T1000 (cell line): ENCODE measurements at places on chromosomes 12 and 14.

DNA sequence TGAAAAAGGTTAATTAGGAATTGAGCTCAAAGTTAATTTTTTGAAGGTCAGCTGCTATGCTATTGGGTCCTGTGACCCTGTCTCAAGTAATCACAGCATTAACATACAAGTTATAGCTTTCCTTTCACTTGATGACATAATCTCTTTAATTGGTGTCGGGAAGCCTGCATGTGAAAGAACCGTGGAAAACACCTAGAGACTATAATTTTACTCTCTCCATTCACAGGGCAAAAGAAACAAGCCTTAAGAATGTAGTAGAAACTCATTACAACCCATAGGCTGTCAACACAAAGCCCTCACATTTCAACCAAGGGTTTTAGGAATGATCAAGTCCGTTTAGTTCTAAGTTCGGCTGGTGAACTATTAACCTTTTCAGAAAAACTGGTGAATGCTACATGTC, 104.4 kb downstream of the PPM1A start:
- no peak for DNase-seq

DNA sequence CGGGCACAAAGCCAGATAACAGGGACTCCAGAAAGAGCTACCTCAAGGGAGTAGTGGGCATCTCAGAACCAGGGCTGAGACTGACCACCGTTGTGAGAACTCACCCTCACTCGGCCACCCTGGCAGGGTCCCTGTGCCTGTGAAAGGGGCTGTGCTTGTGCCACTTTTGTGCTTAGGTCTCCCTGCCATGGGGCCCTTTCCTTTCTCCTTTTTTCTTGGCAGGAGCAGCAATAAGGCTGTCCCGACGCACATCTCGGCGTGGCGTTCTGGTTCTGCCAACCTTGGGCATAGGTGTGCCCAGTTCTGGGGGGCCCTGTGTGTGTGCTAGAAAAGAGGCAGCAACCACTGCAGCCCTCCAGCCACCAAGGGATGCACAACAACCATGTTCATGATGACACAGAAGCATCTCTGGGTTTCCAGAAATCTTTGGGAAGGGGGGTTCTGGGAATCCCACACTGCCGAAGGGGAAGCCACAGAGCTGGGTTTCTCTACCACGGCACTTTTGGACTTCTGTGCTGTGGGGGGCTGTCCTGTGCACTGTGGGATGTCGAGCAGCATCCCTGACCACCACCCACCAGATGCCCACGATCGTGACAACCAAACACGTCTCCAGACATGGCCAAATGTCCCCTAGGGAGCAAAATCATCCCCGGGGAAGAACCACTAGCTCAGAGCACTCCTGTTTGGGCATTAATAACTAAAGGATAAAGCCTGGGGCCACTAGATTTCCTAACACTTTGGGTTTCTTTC, 13.1 kb upstream of the TMEM119 start:
- DNase-seq: no peak

DNA sequence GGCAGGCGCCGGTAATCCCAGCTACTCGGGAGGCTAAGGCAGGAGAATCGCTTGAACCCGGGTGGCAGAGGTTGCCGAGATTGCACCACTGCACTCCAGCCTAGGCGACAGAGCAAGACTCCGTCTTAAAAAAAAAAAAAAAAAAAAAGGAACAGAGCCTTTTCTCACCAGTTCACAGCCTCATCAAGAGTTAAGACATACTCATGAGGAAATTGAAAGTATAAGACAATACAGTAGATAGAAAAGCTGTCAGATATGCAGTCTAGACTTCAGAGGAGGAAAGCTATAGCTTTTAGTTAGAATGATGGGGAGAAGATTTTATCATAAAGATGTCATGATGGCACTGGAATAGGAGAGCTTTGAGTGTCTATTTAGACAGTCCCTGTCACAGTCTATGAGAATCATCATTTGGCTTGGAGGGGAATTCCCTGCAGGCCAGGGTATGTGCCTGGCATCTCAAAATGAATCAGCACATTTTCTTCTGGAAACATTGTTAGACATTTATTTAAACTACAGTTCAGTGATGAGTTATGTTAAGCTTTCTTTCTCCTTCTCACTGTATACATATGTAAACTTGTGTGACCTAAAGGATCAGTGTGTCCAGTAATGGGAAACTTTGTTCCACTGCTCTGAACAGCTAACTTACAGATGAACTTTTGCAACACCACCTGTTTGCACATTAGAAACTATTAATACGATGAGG, 2.9 kb upstream of the RAB35 start:
- DNase-seq: no peak

DNA sequence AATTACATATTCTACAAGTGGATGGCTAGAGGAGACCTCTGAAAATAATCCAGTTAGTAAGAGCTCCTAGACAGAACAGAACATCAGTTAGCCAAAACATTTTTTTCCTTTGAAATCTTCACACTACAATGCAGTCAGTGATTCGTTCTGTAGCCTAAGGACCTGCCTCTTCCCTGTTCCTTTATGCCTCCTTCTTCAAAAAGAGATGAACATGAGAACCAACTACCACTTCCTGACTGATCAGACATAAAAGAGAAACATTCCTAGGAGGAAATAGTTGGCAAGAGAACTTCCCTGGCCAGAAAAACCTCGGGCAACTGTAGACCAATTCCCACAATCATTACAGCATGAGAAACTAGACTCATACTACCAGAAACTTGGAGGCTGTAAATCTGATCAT, 29.4 kb downstream of the ITPR2 start:
- no peak for DNase-seq

DNA sequence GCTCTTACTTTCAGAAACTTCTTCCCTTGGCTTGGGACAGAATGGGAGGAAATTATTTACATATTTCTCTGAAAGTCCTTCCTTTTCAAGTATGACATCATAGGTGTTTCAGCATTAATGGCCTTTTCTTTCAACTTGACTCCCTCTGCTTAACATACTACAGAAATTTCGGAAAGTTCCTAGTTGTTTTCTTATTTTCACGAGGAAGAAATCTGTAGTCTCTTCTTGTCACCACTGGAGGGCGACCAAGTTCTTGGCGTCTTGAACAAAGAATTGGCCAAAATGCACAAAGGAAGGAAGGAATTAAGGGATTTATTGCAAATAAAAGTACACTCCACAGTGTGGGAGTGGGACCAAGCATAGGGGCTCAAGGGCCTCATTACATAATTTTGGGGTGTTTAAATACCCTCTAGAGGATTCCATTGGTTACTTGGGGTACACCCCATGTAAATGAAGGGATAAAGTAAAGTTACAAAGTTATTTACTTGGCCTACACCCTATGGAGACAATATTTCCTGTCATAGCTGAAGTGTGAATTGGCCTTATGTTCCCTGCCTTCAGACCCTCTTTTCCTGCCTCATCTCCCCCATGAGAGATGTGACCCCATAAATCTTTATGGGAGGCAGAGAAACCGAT, 70.4 kb downstream of the RPL10L start:
- no peak for DNase-seq

- no peak for DNase-seq
Measured at GRCh38 chr14:100776681-100777365, 49.1 kb upstream of the MEG3 start.

- no peak for DNase-seq
Measured at GRCh38 chr14:102203382-102203781, 63.7 kb downstream of the WDR20 start.

- DNase-seq: no peak
Measured at GRCh38 chr14:55819610-55820304, 239.8 kb downstream of the KTN1 start.

DNA sequence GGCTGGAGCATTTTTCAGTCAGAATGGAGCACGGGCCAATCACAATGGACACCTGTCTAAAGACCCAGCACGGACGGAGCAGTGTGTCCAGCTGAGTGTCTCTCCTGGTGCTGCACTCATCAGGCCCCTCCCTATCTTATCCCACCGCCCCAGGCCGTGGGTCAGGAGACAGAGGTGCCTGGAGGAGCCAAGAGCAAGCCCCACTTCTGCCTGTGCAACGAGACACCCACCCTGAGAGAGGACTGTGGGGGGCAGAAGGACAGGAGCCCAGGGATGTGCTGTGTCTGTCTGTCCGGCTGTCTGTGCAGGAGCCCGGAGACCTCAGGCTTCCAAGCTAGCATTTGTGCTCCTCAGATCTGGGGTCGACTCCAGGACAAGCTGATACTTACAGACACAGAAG, 69.6 kb upstream of the SFSWAP start:
- DNase-seq: no peak

GRCh38 chr14:81309511-81309910, 88.8 kb upstream of the GTF2A1 start:
- no peak for DNase-seq

GRCh38 chr12:112611908-112612307, 179.6 kb upstream of the RPH3A start:
- no peak for DNase-seq

DNA sequence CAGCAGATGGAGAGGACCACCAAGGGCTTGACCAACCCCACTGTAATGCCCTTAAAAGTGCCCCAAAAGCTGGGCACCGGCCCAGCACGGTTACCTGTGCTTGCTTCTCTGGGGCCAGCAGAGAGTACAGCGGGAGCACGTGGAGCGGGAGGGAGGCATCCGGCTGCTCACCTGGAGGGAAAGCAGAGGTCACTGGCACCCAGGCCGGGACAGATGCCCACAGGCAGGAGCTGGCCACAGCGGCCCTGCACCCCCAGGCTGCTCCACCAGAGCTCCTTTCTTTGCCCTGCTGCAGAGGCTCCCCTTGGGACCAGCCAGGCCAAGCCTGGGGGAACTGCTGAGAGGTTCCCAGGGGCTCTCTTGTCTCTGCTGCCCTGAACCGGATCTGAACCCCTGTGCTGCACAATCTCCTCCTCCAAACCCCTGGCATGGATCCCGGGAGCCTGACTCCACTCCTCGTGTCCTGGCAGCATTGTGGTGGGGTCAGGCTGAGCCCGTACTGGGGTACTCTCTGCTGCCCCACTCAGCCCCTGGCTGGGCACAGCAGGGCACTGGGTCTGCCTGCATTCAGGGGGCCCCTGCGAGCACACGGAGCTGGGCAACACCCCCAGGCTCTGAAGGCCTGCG, 24.0 kb downstream of the DHX37 start:
- no peak for DNase-seq

GRCh38 chr12:70590549-70591226, 46.5 kb downstream of the PTPRB start:
- no peak for DNase-seq

DNA sequence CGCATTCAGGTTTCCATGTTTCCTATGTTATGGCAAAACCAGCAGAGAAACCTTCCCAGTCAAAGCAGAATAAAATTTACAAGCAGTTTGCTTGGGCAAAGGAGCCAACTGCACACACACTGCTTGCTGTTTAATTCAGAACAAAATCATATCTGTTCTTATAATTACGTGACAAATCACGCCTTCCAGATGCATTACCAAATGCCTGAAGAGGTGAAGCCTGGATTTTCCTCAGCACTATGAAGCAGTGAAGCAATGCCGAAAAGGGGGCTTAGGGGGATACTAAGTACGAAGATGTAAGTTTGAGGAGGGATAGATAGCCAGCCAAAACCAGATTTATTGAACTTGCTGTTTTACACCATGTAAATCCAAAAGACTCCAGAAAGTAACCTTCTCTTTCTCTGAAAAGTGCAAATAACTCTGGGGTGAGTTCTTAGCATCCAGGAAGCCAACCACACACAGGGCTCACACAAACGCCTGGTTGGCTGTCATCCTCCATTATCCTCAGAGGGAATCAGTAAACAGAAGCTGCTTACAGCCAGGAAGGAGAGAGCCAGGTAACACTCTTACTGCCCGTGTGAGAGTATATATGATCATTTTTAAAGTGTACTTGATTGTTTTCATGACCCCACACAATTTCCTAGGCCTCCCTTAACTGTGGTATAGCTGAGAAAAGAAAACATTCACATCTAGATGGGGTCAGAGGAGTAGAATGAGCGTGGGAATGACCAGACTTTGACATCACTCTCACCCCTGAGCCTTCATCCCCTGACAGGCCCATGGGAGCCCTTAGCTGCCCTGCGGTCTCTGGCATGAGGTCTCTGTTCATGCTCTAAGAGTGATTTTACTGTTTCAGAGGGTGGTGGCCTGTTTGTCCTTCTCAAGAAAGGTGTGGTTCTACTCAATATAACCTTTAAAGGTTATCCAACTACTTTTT, 442.5 kb downstream of the EGLN3 start:
- no peak for DNase-seq

GRCh38 chr12:41745593-41745992, 399.1 kb downstream of the GXYLT1 start:
- DNase-seq: no peak

DNA sequence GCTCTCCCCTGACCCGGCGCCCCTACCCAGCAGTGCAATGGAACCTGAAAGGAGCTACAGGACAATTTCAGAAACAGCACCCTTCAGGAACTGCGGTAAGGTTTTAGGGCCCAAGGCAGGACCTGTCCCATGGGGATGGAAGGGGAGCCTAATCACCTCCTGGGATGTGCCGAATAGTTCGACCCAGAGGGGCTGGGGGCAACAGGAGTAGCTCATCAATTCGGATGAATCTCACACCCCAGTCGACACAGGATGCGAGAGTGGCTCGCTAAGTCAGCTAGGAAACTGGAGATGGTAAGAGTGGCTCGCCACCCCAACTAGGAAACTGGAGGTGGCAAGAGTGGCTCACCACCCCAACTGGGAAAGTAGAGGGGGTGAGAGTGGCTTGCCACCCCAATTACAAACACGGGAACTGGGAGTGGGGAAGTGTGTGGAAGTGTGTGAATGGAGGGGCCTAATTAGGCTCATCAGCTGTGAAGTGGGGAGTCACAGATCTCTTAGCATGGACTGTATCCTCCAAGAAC, 57.1 kb downstream of the DHRS2 start:
- no peak for DNase-seq

- no peak for DNase-seq
Measured at GRCh38 chr12:46160101-46160980, 108.5 kb downstream of the SLC38A1 start.

DNA sequence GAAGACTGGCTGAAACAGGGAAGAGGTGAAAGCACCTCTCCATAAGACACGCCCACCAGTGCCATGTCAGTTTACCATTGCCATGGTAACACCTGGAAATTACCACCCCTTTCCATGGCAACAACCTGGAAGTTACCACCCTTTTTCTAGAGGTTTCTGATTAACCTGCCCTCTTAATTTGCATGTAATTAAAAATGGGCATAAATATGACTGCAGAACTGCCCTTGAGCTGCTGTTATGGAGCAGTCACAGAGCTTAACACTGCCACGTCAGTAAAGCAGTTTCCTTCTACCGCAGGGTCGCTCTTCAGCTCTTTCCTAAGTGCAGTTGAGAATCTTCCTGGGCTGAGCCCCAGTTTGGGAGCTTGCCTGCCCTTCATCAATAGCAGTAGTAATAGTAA, 55.2 kb downstream of the RASSF3 start:
- DNase-seq: no peak

- DNase-seq: no peak
Measured at GRCh38 chr12:76002598-76003354, 28.8 kb downstream of the PHLDA1 start.

- DNase-seq: no peak
Measured at GRCh38 chr14:64880221-64881121, 764 bp upstream of the SPTB start.
